ENCODE measurements at places on chromosomes 7 and 10. TPM values are rescaled to one million over a fixed set of nuclear protein-coding genes. Genes with fewer than 3 reads are reported as not detected.

SPDYE2B gene
- not detected for total RNA-seq

GRCh38 chr7:20722941-20723340 is 63.7 kb downstream of the SP8 start:
- DNase-seq: no peak
- no peak overlapping the region for H3K27ac ChIP-seq
- no peaks in the 10 kb centered on the region for H3K27me3 ChIP-seq
- H3K4me3 ChIP-seq: no peak overlapping the region
- no peaks in the 10 kb centered on the region for H3K36me3 ChIP-seq

GRCh38 chr7:36370046-36370445 is 19.6 kb upstream of the ANLN start:
- H3K27me3 ChIP-seq: no peaks in the 10 kb centered on the region
- no peak overlapping the region for H3K27ac ChIP-seq
- no peaks in the 10 kb centered on the region for H3K36me3 ChIP-seq
- no peak overlapping the region for H3K4me3 ChIP-seq

GRCh38 chr7:135102372-135102771 is 45.5 kb upstream of the TMEM140 start:
- no peak for DNase-seq
- H3K36me3 ChIP-seq: no peaks in the 10 kb centered on the region
- H3K4me1 ChIP-seq: no peaks in the 10 kb centered on the region
- no peaks in the 10 kb centered on the region for H3K27me3 ChIP-seq

DNA sequence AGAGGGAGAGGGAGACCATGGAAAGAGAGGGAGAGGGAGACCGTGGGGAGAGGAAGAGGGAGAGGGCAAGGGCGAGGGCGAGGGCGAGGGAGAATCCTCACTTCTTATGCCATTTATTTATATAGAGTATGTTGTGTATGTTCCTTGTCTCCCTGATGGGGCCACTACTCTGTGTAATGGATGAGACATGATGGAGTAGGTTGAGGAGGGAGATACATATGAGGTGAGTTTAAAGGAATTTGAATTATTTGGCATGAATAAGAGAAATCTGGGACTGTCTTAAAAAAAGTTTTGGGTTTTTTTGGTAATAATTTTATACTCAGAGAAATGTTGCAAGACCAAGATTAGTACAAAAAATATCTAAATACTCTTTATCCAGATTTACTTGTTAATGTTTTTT is 20.1 kb downstream of the CCSER2 start:
- H3K4me1 ChIP-seq: peaks cover 3% of the 10 kb centered on the region
- H3K4me3 ChIP-seq: no peak overlapping the region
- no peaks in the 10 kb centered on the region for H3K36me3 ChIP-seq
- no peak overlapping the region for H3K27ac ChIP-seq
- no peaks in the 10 kb centered on the region for H3K27me3 ChIP-seq

- peak overlapping the region; percentile 54 for H3K27ac ChIP-seq
- peak; percentile 33 for DNase-seq
- H3K36me3 ChIP-seq: no peaks in the 10 kb centered on the region
- H3K4me3 ChIP-seq: peak overlapping the region; percentile 4
Measured at GRCh38 chr10:74855027-74855426, 28.6 kb downstream of the KAT6B start.

GRCh38 chr10:66204838-66205237 is 721.0 kb upstream of the LRRTM3 start:
- H3K4me1 ChIP-seq: no peaks in the 10 kb centered on the region
- DNase-seq: no peak
- H3K36me3 ChIP-seq: no peaks in the 10 kb centered on the region
- no peak overlapping the region for H3K27ac ChIP-seq
- H3K4me3 ChIP-seq: no peak overlapping the region
- H3K27me3 ChIP-seq: peaks cover 20% of the 10 kb centered on the region

GRCh38 chr7:30555525-30555924 is 39.2 kb upstream of the GARS1 start:
- peaks cover 10% of the 10 kb centered on the region for H3K4me1 ChIP-seq
- no peak overlapping the region for H3K27ac ChIP-seq
- no peaks in the 10 kb centered on the region for H3K36me3 ChIP-seq

ASB10 gene
- not detected for total RNA-seq

- peaks cover 26% of the 10 kb centered on the region for H3K4me1 ChIP-seq
- H3K36me3 ChIP-seq: no peaks in the 10 kb centered on the region
- H3K4me3 ChIP-seq: no peak overlapping the region
- no peaks in the 10 kb centered on the region for H3K27me3 ChIP-seq
Measured at GRCh38 chr7:91033574-91033973, 230.7 kb upstream of the FZD1 start.

DNA sequence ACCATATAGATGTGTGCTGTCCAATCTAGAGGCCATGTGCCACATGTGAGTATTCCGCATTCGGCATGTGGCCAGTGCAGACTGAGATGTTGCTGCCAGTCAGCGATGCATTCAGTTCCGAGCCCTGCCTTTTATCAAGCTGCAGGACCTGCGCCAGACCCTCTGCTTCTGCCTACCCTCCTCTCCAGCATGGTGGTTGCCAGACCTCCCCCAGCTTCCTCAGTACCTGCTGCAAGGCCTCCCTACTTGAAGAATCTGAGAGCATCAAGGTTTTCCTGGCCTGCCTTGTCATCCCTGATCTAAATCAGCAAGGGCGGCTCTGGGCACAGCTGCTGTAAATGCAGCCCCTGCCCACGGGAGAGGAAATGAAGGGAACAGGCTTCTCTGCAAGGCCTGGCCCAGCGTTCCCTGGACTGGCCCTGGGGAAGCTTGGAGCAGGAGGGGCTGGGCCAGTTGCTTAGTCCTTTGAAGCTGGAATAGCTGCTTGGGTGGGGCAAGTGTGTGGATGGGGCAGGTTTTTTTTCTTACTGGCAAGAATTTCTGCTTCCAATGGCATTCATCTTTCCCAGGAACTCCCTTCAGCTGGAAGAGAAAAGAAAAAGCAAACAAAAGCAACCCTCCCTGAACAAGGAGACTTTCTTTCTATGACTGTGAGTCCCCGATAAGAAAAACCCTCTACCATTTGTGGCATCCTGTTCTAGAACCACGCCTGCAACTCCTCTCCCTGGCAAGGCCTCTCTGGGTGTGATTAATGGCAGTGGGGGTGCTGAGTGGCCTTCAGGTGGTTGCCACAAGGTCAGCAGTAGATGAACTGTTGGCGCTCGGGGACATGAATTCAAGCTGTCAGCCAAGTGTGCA is 93.0 kb downstream of the NHLRC2 start:
- no peak overlapping the region for H3K4me3 ChIP-seq
- H3K27ac ChIP-seq: no peak overlapping the region
- no peaks in the 10 kb centered on the region for H3K36me3 ChIP-seq
- DNase-seq: no peak
- H3K27me3 ChIP-seq: no peaks in the 10 kb centered on the region

TMEM196 gene
- not detected for total RNA-seq

DNA sequence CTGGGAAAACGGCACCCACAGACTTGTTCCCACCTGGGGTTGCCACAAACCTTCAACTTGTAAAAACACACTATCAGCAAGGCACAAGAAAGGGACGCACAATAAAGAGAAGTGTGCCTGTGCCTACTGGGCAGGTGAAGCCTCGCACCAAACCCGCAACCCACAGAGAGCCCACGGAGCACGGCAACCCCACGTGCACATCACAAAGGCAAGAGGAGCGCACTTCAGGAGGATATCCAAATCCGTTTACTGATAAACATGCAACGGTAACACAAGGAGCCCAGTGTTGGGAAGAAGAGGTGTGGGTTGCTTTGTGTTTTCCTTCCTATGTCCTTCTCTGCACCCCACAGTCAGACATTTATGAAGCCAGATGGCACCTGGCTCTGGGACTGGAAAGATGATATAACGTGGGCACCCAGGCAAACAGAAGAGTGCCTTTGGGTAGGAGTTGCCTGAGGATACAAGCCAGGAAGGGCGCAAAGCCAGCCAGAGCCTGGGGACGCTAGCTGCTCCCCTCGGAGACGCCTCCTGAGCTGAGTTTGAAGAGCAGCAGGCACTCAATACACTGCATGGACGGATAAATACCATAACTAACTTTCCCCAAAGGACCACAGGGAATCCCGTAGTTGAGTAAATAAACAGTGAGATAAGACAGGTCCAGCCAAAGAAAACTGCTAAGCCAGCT is 41.6 kb downstream of the TCERG1L start:
- no peaks in the 10 kb centered on the region for H3K27me3 ChIP-seq
- DNase-seq: no peak
- H3K36me3 ChIP-seq: peaks cover 5% of the 10 kb centered on the region
- no peak overlapping the region for H3K4me3 ChIP-seq
- H3K4me1 ChIP-seq: no peaks in the 10 kb centered on the region
- H3K27ac ChIP-seq: no peak overlapping the region

DNA sequence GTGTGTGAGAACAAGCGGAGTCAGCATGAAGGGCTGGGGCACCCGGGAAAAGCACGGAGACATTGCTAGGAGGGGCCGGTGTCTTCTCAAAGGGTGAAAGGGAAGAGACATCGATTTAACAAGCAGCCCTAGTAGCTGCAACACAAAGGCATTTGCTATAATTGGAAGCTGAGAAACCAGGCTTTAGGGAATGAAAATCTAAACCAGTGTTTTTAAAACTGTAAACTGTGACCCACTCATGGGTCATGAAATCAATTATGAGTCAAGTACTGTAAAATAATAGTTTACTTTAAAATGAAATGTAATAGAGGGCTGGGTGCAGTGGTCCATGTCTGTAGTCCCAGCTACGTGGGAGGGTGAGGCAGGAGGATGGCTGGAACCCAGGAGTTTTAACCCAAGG is 128.7 kb upstream of the RHEB start:
- no peak overlapping the region for H3K27ac ChIP-seq
- DNase-seq: no peak
- H3K4me1 ChIP-seq: peaks cover 19% of the 10 kb centered on the region
- no peak overlapping the region for H3K4me3 ChIP-seq
- no peaks in the 10 kb centered on the region for H3K36me3 ChIP-seq
- no peaks in the 10 kb centered on the region for H3K27me3 ChIP-seq

GRCh38 chr7:139798221-139798620 is 20.4 kb upstream of the HIPK2 start:
- H3K27ac ChIP-seq: no peak overlapping the region
- no peak overlapping the region for H3K4me3 ChIP-seq
- H3K27me3 ChIP-seq: no peaks in the 10 kb centered on the region
- no peak for DNase-seq
- H3K4me1 ChIP-seq: no peaks in the 10 kb centered on the region
- H3K36me3 ChIP-seq: no peaks in the 10 kb centered on the region

DNA sequence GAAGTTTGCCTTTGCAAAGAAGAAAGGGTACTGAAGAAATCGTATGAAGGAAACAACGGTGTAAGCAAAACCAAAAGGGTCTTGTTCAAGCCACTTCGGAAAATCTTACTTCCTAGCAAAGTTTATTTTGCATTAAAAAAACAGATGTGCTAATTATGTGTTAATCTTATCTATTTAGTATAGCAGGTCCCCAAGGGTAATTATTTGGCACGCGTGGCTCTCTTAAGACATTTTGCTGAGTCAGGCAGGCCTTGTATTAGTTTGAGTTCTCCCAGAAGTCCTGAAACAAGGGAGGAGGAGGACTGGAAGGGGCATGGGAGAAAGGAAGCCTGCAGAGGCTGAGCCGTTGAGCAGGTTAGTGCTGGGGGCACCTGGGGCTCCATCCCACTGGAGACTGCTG is 44.9 kb downstream of the TMEM178B start:
- no peak for DNase-seq
- no peak overlapping the region for H3K27ac ChIP-seq
- H3K27me3 ChIP-seq: no peaks in the 10 kb centered on the region
- H3K4me3 ChIP-seq: no peak overlapping the region

DNA sequence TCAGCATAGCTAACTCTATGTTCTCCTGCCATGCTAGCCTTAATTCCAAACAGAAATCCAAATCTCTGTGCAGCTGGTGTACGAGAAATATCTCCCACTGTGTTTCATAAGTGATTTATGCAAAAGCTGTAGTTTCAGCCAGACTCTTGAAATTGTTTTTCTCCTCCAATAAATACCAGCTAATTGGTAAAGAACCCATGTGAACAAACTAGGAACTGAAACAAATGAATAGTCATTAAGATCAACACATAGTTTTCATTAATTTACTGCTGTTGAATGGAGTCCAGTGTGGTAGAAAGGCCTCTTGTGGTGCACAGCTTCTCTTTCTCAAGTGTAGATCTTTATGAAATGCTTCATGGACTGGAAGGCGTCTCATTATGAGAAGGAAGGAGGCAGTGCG is 18.4 kb downstream of the PPP1R17 start:
- H3K4me3 ChIP-seq: no peak overlapping the region
- peaks cover 12% of the 10 kb centered on the region for H3K27me3 ChIP-seq
- DNase-seq: no peak
- no peak overlapping the region for H3K27ac ChIP-seq

Data from A673 (cell line).